ENCODE measurements at places on chromosomes 2 and 18.

GRCh38 chr18:13281406-13281805 lies 62.8 kb downstream of the LDLRAD4 start:
- no peak for DNase-seq

DNA sequence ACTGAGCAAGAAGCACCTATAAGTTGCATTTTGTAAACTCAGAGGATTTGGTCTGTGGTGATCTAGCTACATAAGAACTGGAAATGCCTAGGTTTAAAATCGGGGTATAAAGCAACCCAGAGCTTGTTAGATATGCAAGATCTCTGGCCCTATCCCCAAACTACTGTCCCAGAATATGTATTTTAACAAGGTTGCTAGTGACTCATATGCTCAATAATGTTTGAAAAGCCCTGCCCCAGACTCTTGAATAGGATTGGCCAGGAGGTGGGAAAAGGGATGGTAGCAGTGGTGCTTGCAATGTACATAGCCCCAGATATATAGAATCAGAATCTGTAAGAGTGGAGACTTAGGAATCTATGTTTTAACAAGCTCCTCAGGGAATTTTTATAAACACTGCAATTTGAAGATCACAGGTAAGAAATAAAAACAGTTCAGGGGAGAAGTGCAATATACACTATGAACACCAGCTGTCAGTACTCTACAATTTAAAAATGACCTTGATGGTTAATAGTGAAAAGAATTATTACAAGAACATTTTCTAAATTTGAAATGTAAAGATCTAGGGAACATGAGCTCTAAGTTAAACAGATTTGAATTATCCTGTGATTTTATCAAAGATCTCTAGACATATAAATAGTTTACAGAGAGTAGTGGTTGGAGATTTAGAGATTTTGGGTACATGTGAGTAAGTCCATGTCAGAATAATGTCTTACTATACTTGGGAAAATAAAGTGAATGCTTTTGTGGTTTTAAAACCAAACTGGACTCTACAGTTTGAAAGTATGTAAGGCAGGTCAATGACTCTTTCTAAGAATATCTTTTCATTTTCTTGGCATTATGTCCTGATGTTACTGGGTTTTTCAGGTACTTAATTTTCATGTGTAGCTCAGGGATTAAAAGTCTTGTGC lies 7.7 kb upstream of the MMADHC start:
- DNase-seq, result no peak

DNA sequence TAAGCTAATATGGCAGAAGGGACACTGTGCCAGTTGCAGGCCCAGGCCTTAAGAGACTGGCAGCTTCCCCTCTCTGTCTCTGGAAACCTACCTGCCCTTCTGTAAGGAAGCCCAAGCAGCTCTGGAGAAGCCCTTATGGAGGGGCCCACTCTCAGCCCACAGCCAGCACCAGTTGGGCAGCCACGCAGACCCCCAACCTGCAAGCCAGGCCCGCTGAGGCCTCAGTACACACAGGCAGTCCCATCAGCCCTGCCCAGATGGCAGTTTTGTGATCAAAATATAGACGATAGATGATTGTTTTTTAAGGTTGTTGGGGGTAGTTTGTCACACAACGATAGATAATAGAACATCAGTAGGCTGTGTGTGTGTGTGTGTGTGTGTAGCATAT lies 36.8 kb upstream of the ALPP start:
- DNase-seq, result no peak

- no peak for DNase-seq
These were observed 113.6 kb downstream of the KCNE4 start for GRCh38 chr2:223165423-223166214.

DNA sequence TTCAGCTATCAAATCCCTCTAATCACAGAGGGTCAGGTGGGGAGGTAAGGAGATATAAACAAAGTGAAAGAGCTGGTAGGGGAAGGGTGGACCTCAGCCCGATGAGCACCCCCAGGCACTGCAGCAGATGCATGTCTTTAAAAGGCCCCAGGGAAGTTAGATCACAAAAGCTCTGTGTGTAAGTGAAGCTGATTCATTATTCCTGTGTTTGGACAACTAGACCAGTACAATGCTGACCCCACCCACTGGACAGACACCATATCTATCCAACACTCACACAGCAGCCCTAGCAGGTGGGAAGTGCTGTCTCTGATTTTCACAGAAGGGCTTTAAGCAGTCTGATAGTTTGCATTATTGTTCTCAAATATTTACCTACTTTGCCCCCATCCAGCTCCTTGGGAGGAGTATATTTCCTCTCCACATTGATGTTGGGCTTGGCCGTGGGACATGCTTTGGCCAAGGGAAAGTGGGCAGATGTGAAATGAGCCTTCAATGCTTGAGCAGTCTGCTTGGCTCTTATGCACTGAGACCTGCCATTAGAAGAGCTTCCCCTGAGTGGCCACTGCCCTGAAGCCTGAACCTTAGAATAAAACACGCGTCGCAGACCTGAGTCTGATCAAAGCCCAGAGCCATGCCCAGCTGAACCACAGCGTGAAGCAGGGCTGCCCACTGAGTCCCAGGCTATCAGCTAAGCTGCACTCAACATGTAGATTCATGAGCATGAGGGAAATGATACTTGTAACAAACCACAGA lies 111.4 kb downstream of the COPS8 start:
- no peak for DNase-seq

GRCh38 chr2:199230091-199230490 lies 227.6 kb downstream of the SATB2 start:
- no peak for DNase-seq

DNA sequence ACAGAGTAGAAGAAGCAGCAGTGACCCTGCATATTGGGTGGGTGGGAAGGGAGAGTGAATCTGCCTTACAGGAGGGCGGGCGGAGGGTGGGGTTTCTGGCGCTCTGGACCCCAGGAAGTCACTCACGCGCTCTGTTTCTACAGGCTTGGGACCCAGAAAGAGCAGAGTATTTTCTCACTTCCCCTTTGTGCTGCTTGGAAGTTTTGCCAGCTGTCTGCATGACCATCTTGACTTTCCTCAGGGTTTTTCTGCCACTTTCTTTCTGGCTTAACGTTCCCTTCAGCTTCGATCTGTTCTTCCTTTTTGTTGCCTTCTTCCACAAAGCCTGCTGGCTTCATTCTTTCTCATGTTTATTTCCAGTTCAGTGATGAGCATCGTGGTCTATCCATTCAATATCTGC lies 383.1 kb downstream of the GALR1 start:
- no peak for DNase-seq

Data from CD4-positive, alpha-beta memory T cell (primary cell).